Stimulated activated CD8-positive, alpha-beta memory T cell treated with anti-CD3 and anti-CD28 coated beads, Interleukin-4, amount 100 ng/mL, for 4 hours (primary cell): ENCODE measurements at places on chromosomes 2 and 18.

- no peak for DNase-seq
Observed at GRCh38 chr2:83742117-83742782, 716.8 kb downstream of the SUCLG1 start.

GRCh38 chr2:67342394-67342793 is 54.7 kb upstream of the ETAA1 start:
- no peak for DNase-seq

DNA sequence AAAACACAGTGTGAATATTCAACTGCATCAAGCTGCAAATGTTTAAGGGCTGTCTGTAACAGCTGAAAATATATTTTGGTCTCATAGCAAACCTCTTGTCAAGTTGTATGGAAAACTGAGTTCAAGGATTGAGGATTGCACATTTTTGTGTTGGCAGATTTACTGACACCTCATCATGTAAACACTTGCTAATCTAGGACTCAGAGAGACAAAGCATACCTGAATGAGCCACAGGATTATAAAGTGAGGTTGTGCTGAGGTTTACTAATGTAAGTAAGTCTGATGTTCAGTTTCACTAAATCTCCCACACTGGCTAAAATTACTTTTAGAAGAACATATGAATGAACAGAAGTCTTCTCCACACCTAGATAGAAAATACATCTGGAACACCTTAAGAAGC is 1993.1 kb upstream of the CELF4 start:
- no peak for DNase-seq

DNA sequence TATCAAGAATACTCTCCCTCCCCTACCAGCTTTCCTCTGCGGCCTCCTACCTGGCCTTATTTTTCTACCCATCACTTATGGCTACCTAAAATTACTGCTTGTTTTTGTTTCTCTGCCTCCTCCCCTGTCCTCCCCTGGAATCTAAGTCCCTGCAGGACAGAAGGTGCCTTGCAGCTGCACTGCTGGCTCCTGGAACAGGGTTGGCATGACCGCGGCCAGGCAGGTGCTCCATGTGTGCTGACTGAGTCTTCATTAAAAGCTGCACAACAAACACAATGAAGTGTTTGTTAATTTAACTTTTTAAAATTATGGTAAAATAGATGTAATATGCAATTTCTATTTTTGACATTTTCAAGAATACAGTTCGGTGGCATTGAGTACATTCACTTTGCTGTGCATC is 171.9 kb upstream of the FHL2 start:
- DNase-seq: no peak

GRCh38 chr2:228681426-228681825 is 499.9 kb upstream of the SPHKAP start:
- no peak for DNase-seq

DNA sequence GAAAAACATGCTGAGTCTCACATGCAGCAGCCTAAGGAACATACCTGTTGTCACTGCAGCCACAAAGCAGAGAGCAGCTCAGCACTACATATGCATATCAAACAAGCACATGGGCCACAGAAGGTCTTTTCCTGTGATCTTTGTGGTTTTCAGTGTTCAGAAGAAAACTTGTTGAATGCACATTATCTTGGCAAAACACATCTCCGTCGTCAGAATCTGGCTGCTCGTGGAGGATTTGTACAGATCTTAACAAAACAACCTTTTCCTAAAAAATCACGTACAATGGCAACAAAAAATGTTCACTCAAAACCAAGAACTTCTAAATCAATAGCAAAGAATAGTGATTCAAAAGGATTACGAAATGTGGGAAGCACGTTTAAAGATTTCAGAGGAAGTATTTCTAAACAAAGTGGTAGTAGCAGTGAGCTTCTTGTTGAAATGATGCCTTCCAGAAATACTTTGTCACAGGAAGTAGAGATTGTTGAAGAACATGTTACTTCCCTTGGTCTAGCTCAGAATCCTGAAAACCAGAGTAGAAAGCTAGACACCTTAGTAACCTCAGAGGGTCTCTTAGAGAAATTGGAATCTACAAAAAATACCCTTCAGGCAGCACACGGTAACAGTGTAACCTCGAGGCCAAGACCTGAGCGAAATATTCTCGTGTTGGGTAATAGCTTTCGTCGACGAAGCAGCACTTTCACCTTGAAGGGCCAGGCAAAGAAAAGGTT is 34.1 kb downstream of the ZNF407 start:
- DNase-seq: no peak

- no peak for DNase-seq
Observed at GRCh38 chr2:40317046-40317445, 134.8 kb downstream of the SLC8A1 start.

DNA sequence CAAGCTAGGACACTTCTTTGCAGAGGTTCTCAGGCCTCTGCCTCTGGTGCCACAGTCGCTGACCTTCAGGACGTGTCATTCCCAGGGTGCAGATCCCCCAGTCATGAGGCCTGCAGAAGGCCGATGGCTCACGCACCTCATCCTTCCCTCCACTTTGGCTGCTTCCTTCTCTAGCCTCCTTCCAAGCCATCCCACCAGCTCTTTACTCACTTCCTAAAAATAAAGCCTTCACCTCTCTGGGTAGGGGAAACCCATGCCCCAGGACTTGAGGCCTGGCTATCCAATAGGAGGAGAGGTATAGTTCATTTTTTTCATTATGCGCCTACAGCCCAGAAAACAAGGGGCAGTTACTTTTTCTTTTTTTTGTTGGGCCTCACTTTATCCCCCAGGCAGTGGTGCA is 91.4 kb downstream of the B3GNT2 start:
- DNase-seq: no peak

- DNase-seq: no peak
Observed at GRCh38 chr2:53994818-53995808, 24.3 kb upstream of the PSME4 start.

DNA sequence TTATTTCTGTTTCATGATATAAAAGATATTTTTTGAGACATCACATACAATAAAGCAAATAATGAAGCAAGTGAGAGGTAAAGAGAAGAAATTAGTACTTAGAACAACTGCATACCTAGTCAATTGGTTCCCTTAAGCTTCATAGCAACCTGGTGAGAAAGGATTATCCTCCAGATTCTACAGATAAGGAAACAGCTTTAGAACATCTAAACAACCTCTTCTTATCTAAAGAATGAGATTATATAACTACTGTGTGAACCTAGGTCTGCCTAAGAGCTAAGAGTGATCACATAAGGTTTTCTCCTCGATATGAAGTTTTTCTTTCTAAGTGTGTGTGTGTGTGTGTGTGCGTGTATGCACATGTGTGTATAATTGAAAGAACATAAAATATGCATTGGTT is 265.1 kb downstream of the NOL4 start:
- no peak for DNase-seq

DNA sequence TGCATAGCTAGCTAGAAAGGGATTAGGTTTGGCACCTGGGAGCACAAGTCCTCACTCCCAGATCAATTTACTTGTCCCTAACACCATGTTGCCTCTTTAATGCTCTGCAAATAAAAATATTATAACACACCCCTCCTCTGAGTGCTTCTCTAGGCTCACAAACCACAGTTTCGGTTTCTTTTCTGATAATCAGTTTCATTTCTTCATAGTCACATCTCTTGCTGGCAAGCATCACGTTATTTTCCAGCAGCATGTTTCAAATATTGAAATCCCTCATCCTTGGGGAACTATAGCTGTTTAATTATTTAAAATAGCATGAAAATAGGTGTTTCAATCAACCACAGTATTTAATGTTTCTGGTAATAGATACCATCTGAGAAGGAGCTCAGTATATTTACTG is 13.9 kb upstream of the SMCHD1 start:
- no peak for DNase-seq

- DNase-seq: peak; percentile 16
Observed at GRCh38 chr2:191625016-191625415, 52.9 kb upstream of the NABP1 start.

DNA sequence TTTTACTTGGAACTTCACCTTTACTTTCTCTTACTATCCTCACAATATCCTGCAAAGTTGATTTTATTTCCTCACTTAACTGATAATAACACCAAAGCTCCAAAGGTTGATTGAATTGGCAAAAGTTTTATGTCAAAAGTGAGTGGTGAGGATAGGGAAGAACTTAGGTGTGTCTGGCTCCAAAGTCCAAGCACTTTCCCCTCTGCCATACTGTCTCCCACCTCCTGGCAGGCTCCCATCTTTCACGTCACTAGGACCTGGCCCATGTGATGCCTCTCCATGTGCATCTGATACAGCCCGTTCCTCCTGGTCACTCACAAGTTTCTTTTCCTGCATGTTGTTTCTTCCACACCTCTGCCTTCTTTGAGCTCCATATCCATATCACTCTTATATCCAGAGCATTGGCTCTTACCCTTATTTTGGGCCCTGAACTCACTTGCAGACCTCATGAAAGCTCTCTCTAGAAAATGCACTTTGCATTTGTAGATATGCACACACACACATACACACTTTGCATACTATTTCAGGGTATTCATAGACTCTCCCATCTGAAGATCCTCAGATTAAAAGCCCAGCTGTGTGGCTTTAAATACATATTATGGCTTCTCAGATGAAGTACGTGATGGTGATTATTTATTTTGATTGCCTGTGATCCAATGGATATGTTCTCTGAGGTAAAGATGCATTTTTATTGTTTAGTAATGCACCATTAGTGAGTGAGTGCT is 12.3 kb downstream of the MEP1B start:
- no peak for DNase-seq

GRCh38 chr2:28782423-28782822 is 28.2 kb upstream of the SPDYA start:
- DNase-seq: no peak

GRCh38 chr2:39989888-39990287 is 210.8 kb upstream of the THUMPD2 start:
- no peak for DNase-seq

- no peak for DNase-seq
Observed at GRCh38 chr2:144615866-144616565, 96.1 kb upstream of the ZEB2 start.

DNA sequence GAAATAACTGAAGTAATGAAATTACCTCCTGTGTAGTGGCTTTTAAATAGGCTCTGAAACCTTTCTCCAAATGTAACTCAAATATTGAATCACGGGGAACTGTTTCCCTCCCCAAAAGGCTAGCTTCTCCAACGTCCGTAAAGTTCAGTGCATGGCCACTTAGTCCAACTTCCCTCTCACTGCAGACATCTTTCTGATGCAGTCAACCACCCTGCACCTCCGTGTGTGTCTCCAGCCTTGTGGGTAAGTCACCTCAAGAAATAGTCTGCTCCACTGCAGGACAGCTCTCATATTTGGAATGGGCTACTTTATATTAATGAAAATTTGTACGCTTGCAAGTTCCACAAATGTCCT is 152.5 kb upstream of the CYRIA start:
- DNase-seq: no peak

GRCh38 chr2:54492335-54492734 is 36.2 kb downstream of the SPTBN1 start:
- DNase-seq: no peak

- no peak for DNase-seq
Observed at GRCh38 chr18:34128436-34128835, 96.3 kb downstream of the NOL4 start.

DNA sequence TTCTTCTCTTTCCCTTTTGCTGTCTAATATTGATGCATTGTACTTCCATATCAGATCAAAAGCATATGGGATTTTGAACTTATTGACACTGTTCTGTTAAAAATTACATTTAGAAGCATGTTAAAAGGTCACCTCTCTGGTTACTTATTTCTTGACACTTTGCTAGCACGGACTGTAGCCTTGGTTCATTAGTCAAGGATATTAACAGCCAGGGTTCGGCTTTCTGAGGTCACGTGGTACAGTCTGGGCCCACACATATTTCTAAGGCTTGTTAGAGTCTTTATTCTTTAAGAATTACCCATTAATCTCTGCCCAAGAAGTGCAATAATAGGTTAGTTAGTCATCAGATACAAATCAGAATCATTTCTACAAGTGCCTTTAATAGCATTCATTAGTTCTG is 1035.8 kb upstream of the FANCL start:
- DNase-seq: no peak

- no peak for DNase-seq
Observed at GRCh38 chr2:2892378-2892777, 485.2 kb downstream of the EIPR1 start.

DNA sequence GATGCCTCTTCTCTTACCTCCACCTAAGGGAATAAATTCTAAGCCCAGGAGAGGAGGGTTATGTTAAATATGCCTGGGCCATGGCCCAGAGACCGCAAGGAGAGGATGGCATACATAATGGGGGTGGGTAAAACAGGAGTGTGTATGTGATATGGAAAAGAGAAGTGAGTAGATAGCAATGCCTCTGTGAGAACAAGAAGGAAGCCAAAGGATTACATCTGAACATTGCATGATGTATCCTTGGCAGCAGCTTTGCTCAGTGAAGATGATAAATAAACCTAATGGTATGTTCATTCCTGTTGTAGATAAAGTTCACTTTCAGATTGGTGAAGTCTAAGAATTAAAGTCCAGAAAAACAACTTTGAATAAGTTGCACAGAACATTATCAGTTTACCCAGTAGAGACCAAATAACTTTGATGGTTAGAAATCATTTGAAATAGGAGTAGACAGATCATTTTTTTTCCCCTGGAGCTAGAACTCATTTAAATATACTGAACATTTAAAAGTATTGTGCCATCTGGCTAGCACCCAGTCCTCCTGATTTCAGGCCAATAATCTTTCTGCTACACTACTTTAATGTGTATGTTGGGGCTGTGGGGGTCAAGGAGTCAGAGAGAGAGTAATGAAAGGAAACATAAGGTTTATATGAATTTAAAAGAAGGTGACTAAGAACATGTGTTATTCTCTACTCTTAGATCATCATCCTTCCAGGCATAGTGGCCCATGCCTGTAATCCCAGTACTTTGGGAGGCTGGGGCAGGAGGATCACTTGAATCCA is 231.7 kb downstream of the PARD3B start:
- no peak for DNase-seq

DNA sequence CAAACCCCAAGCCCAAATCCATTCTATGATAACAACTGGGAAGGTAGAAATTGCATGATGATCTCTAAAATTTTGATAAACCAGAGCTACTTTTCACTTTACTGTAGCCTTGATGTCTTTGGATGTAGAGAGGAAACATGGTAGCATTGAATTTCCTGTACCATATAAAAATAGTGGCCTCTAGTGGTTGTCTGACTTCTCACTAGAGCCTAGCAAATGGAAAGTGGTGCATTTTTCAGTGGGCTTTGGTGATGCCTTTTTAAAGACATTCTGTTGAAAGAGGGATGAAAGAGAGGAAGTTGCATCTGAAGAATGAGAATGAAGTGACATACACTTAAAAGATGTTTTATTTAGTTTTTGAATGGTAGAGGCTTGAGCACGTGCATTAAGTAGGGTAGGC is 662.2 kb downstream of the XIRP2 start:
- no peak for DNase-seq

DNA sequence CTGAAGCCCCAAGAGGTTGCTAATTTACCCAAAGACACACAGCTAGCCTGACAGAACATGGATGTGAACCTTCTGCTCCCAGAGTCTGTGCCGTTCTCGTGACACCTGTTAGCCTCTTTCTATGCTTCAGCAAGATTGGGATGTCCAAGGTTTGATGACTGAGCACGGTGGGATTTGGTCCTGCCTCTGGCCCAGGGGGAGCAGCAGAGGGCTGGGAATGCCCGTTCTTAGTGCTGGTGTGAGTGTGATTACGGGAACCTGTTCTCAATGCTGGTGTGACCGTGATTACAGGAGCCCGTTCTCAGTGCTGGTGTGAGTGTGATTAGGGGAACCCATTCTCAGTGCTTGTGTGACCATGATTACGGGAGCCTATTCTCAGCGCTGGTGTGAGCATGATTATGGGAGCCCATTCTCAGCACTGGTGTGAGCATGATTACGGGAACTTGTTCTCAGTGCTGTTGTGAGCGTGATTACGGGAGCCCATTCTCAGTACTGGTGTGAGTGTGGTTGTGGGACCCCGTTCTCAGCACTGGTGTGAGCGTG is 67.3 kb upstream of the SNTG2 start:
- no peak for DNase-seq
